Head of caudate nucleus (tissue), 42 donors: ENCODE measurements at places on chromosomes 16 and 17.
A peak's percentile ranks its signal among the peaks of the same experiment; 100 is the strongest.

DNA sequence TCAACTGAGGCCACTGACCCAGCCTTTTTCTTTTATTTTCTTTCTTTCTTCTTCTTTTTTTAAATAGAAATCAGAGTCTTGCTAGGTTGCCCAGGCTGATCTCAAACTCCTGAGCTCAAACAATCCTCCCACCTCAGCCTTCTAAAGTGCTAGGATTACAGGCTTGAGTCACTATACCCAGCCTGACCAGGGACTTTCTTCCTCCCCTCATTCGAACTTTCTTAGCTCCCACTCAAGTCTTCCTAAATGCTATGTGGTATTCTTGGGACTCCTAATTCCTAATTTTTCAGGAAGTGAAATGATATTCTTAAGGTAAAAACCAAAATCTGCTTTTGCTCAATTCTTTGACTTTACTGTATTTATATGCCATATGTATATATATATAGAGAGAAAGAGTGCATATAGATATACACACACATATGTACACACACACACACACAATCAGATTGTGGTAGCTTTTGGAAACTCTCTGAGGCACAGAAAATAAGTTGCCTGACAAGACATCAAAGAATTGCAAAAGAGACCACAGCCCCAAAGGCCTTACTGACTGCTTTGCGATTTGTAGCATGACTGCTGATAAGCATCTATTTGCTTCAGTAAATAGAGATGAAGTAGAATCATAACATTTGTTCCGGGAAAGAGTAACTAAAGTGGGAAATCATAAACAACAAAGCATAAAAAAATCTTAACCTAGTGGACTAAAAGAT lies 9.5 kb upstream of the AMZ2 start:
- DNase-seq, result no peak

GRCh38 chr17:38719943-38720641 lies 10.0 kb upstream of the CISD3 start:
- no peak for DNase-seq

- no peak for DNase-seq
Observed at GRCh38 chr17:49327835-49328784, 33.9 kb downstream of the ZNF652 start.

DNA sequence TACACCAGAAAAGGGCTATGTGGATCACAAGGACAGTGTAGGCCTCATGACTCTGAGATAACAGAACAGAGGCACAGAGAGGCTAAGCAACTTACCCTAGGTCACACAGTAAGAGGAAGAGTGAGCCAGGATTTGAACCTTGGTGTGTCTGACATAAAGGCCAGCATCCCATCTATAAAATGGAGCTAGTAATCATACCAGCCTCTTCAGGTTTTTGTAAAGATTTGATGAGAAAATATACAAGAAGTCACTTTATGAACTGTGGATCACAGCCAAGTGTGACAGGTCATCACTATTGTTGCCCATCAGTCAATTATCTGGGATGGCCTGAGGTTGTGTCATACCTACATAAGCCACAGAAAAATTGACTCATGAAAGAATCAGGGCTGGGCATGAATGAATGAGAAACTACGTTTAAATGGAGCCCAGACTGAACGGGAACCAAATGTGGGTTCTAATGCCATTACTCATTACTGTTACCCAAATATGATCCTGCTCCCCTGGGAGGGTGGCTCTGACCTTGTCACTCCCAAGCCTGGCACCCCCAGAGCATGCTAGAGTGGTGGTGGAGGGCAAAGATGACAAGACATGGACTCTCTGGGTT lies 21.0 kb downstream of the FBXO39 start:
- DNase-seq, result no peak

- DNase-seq, result no peak
Observed at GRCh38 chr17:27233059-27233458, 60.9 kb upstream of the WSB1 start.

DNA sequence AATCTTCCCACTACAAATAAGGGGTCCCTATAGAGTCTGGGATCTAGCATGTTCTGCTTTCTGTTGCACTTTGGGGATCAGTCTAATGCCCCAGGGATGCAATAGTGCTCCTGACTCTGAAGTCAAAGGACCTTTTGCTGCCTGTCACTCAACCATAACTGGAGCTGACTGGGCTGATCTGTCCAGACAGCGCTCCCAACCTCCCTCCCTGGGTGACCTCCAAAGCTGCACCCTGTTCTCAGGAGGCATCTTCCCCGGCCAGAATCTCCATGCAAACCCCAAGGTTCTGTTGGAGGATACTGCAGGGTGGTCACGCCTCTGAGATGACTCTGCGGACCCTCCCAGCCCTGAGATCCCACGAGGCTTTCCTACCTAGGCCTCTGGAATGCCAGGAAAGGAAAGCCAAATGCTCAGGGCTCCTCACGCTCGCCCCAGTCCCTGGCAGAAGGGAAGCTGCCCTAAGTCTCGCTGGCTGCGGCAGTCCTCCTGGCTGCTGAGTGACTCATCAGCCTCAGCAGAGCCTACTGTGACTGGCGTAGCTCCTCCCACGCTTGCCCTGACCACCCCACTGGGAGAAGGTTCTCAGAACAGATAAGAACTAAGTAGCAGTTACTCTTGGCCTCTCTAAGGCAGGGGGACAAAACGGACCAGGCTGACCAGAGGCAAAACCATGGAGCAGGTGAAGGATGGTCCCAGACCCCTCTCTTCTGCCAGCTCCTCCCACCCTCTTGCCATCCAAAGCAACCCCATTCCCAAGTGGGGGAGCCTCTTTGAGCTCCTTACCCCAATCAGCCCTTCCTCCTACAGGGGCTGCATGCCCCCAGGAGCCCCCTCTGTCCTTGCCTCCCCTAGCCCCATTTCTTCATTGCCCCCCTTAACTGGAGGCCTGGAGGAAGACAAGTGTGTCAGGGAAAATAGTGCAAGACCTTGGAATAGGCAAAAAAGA lies 124.1 kb upstream of the TNRC6C start:
- DNase-seq, result no peak

- no peak for DNase-seq
Observed at GRCh38 chr16:71439523-71439922, 2.3 kb downstream of the TLE7 start.

- no peak for DNase-seq
Observed at GRCh38 chr17:78379131-78379491, 662 bp downstream of the PGS1 start.

DNA sequence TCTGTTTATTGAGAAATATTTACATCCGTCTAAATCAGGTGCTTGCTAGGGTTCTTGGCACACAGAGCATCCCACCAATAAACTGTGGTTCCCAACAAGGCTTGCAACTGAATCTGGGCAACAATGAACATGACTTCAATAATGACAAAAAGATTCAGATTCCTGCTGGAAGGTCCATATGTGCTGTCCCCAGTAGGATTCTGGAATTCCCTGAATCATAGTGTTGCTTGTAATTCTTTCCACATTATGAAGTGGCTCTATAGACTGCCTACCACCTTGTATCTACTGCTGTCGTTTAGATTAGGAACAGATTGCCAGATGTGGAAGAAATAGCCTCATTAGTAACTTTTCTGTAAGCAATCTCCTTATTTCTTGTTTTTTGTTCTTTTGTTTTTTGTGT lies 265.9 kb downstream of the WWOX start:
- DNase-seq, result no peak

GRCh38 chr17:31008374-31009041 lies 37.7 kb downstream of the RNF135 start:
- peak; percentile 64 for DNase-seq
